Small intestine (tissue), 16 donors: ENCODE measurements at places on chromosomes 16 and 17. TPM values are rescaled to one million over a fixed set of nuclear protein-coding genes. Genes with fewer than 3 reads are reported as not detected.

ATP6V0D1 gene
- 120 TPM for polyA plus RNA-seq

TCAP gene
- 5.4 TPM for polyA plus RNA-seq

CTRB1 gene
- 0.27 TPM for polyA plus RNA-seq

CCL4L2 gene
- polyA plus RNA-seq, result 5.9 TPM

MT4 gene
- polyA plus RNA-seq, result not detected

TUBB3 gene
- polyA plus RNA-seq, result 2.7 TPM

CDRT15L2 gene
- polyA plus RNA-seq, result not detected

CLDN6 gene
- polyA plus RNA-seq, result not detected

APOH gene
- polyA plus RNA-seq, result 30.1 TPM

ENPP7 gene
- 15.3 TPM for polyA plus RNA-seq

DNA sequence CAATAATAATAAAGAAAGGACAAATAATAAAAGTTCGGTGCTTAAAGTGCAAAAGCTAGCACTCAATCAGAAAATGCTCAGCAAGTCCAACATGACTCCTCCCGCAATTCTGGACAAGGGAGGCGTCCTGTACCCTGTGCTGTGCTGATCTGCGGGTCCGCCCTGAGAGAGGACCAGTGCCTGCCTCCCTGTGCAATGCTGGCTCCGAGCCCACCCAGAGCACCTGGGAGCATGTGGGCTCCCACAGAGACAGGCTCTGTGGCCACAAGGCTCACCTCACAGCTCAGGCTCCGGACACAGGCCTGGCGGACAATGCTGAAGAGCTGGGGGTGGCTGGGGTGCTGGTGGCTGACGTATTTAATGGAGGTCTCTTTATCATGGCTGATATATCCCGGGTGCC is 11.1 kb downstream of the FLCN start:
- H3K36me3 ChIP-seq, result peaks cover 24% of the 10 kb centered on the region
- no peak overlapping the region for H3K27ac ChIP-seq

GRCh38 chr17:34006126-34006525 is 249.0 kb upstream of the CCL2 start:
- no peak overlapping the region for H3K27ac ChIP-seq
- no peaks in the 10 kb centered on the region for H3K36me3 ChIP-seq
- H3K4me3 ChIP-seq, result no peak overlapping the region
- no peaks in the 10 kb centered on the region for H3K4me1 ChIP-seq

- no peak overlapping the region for H3K4me3 ChIP-seq
- no peaks in the 10 kb centered on the region for H3K4me1 ChIP-seq
- peaks cover 33% of the 10 kb centered on the region for H3K27me3 ChIP-seq
- no peak for DNase-seq
- no peak overlapping the region for H3K27ac ChIP-seq
Observed at GRCh38 chr16:1102333-1102700, 6.3 kb upstream of the C1QTNF8 start.

- no peaks in the 10 kb centered on the region for H3K27me3 ChIP-seq
- peak; percentile 20 for DNase-seq
- peaks cover 5% of the 10 kb centered on the region for H3K4me1 ChIP-seq
- H3K36me3 ChIP-seq, result peaks cover 15% of the 10 kb centered on the region
Observed at GRCh38 chr17:63826468-63827001, 696 bp upstream of the PSMC5 start.

DNA sequence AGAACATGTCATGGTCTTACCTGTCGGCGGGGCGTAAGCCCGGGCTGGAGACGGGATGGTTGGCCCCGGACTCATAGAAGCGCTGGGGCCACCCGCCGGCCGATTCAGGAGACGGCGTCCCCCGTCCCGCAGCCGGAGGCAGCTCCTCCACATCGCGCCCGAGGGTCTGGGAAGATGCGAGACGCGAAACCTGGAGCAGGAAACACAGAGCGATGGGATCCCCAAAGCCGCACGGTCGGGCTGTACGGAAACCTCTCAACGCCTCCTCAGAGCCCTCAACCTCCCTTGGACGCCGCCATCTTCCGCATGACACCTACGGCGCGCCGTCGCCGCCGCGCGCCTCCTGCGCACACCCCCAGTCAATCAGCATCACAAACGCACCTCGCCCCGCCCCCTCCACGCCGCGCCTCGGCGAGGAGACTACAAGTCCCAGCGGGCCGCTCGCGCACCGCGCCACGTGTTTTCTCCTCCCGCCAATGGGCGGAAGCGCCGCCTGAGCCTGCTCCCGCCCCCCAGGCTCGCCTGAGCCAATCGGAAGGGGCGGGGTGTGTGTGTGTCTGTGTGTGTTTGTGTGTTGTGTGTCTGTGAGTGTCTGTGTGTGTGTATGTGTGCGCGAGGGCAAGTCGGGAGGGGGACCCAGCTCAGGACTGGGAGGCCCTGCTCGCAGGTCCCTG is at the start of the genes ATPAF2 and GID4:
TSS of gene ATPAF2 (minus strand) at position 308 of the 674 bp plus-strand sequence. CDS start at position 153, 155 bp downstream.
TSS of gene GID4 (plus strand) at position 548 of the 674 bp plus-strand sequence. CDS start at position 605, 57 bp downstream.
- no peaks in the 10 kb centered on the region for H3K36me3 ChIP-seq
- H3K27ac ChIP-seq, result peak within 1 kb of the TSS; percentile 71
- H3K27me3 ChIP-seq, result no peaks in the 10 kb centered on the region
- peak within 1 kb of the TSS; percentile 84 for H3K4me3 ChIP-seq
- DNase-seq, result peak; percentile 99
- peaks cover 16% of the 10 kb centered on the region for H3K4me1 ChIP-seq

GRCh38 chr16:12484972-12485371 is 318.7 kb downstream of the CPPED1 start:
- no peak overlapping the region for H3K4me3 ChIP-seq
- no peaks in the 10 kb centered on the region for H3K27me3 ChIP-seq
- H3K4me1 ChIP-seq, result no peaks in the 10 kb centered on the region
- H3K27ac ChIP-seq, result no peak overlapping the region
- H3K36me3 ChIP-seq, result no peaks in the 10 kb centered on the region
- DNase-seq, result no peak

- no peaks in the 10 kb centered on the region for H3K36me3 ChIP-seq
- no peak overlapping the region for H3K4me3 ChIP-seq
Observed at GRCh38 chr17:7859028-7859427, 1.2 kb downstream of the CYB5D1 start.

GRCh38 chr17:1206026-1206777 is 26.4 kb upstream of the ABR start:
- H3K4me3 ChIP-seq, result no peak overlapping the region
- no peak for DNase-seq

GRCh38 chr16:49701789-49702494 is 154.0 kb downstream of the ZNF423 start:
- no peaks in the 10 kb centered on the region for H3K4me1 ChIP-seq
- no peaks in the 10 kb centered on the region for H3K27me3 ChIP-seq
- H3K4me3 ChIP-seq, result no peak overlapping the region
- peaks cover 9% of the 10 kb centered on the region for H3K36me3 ChIP-seq

DNA sequence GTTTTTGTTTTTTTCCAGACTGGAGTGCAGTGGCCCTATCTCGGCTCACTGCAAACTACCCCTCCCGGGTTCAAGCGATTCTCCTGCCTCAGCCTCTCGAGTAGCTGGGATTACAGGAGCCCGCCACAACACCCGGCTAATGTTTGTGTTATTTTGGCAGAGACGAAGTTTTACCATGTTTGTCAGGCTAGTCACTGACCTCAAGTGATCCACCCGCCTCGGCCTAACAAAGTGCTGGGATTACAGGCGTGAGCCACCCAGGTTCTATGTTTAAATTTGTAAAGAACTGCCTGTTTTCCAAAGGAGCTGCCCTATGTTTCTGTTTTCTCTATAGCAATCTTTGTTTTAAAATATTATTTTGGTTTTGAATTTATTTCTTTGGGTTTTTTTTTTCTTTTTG is 13.8 kb upstream of the C16orf87 start:
- no peak overlapping the region for H3K4me3 ChIP-seq
- no peaks in the 10 kb centered on the region for H3K4me1 ChIP-seq
- no peak for DNase-seq
- H3K27ac ChIP-seq, result no peak overlapping the region

DNA sequence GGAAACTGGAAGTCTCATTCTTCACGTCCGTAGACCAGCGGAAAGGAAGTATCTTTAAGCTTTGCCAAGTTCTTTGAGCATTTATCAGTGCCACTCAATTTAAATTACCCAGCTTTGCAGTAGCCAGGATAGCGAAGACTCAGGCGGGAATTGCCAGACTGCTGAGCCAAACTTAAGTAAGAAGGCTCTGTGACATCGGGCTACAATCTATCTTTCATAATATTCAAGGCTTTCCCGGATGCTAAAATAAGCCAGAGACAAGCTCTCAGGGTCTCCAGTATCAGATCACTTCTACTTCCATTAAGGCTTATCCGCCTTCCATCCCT is 436 bp upstream of the BRIP1 start:
- H3K27me3 ChIP-seq, result no peaks in the 10 kb centered on the region
- no peak for DNase-seq
- no peaks in the 10 kb centered on the region for H3K36me3 ChIP-seq
- H3K27ac ChIP-seq, result peak overlapping the region; percentile 79

- H3K27me3 ChIP-seq, result no peaks in the 10 kb centered on the region
- H3K4me1 ChIP-seq, result no peaks in the 10 kb centered on the region
- H3K36me3 ChIP-seq, result no peaks in the 10 kb centered on the region
- DNase-seq, result no peak
Observed at GRCh38 chr16:85856079-85856478, 42.9 kb upstream of the IRF8 start.

DNA sequence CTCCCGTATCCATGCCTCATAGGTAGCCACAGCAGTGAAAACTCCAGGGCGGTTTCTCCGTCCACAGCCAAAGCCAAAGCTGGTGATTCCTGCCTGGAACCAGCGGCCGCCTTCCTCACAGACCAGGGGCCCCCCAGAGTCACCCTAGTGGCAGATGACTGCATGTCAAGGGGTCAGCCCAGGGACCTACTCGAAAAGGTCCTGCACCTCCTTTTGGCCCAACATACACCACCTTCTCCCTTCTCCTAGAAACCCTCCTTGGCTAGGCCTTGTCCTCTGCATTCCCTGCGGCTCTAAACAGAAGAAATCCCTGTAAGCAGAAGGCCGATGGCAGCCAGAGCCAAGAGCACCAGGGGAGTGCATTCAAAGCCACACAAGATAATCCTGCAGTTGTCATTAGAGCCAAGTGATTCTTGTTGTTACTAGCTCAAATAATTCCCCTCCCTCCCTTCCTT is 6.1 kb downstream of the PRSS36 start:
- peaks cover 4% of the 10 kb centered on the region for H3K4me1 ChIP-seq
- no peak overlapping the region for H3K27ac ChIP-seq
- H3K27me3 ChIP-seq, result no peaks in the 10 kb centered on the region
- DNase-seq, result no peak
- no peak overlapping the region for H3K4me3 ChIP-seq

- H3K27me3 ChIP-seq, result no peaks in the 10 kb centered on the region
- H3K4me1 ChIP-seq, result no peaks in the 10 kb centered on the region
Observed at GRCh38 chr16:71954699-71955195, 45.5 kb downstream of the PKD1L3 start.

DNA sequence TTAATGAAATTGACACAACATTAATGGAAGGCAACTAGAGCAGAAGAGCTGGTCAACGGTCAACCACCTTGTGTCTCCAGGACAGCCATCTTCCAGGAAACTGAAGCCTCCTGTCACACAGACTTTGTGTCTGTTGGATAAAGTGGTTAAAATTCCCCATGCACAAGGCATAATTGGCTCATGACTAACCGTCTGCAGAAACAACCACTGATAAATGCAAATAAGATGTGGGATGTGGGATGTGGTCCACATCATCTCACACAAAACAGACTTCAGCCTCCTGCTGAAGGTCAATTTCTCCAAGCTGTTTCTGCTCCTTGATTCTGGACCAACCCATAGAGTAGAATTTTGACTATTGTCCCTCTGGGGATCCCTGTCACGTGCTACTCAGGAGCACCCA is 26.9 kb upstream of the XYLT1 start:
- H3K4me1 ChIP-seq, result no peaks in the 10 kb centered on the region
- no peak overlapping the region for H3K4me3 ChIP-seq
- H3K27me3 ChIP-seq, result peaks cover 2% of the 10 kb centered on the region
- H3K36me3 ChIP-seq, result no peaks in the 10 kb centered on the region

GRCh38 chr16:25258861-25259179 is 1.2 kb upstream of the ZKSCAN2 start:
- H3K4me1 ChIP-seq, result peaks cover 11% of the 10 kb centered on the region
- peak overlapping the region; percentile 97 for H3K27ac ChIP-seq
- H3K36me3 ChIP-seq, result no peaks in the 10 kb centered on the region
- H3K27me3 ChIP-seq, result no peaks in the 10 kb centered on the region

DNA sequence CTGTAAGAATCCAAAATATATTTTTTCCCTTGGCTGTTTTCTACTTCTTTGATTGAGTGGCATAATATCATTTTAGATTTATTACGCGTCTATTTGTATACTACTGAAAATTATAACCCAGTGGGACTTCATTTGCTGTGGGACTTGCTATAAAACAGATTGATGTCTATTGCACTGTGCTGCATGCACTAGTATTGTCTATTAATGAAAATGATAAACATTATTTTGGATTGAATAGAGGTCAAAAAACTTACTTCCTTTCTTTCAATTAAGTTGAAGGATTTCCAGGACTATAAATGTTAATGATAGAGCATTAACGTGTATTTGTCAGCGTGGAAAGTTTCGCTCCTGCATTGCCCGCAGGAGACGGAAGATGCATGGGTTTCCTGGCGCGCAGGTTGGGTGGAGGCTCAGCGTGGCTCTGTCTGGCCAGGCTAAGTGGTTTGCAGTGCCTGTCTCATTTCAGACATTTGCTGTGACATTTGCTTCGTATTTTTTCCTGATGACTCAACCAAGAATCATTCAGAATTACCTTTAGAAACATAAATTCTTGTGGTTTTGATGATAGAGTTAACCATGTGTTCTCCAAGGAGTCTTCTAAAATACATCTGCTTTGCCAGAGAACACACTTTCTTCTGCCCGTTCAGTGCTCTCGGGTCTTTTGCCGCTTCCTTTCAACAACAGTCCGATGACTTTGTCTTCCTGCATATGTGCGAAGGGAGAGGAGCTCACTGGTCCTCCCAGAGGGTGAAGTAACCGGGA is 216.7 kb downstream of the RPTOR start:
- no peak overlapping the region for H3K4me3 ChIP-seq
- no peak overlapping the region for H3K27ac ChIP-seq
- no peak for DNase-seq

DNA sequence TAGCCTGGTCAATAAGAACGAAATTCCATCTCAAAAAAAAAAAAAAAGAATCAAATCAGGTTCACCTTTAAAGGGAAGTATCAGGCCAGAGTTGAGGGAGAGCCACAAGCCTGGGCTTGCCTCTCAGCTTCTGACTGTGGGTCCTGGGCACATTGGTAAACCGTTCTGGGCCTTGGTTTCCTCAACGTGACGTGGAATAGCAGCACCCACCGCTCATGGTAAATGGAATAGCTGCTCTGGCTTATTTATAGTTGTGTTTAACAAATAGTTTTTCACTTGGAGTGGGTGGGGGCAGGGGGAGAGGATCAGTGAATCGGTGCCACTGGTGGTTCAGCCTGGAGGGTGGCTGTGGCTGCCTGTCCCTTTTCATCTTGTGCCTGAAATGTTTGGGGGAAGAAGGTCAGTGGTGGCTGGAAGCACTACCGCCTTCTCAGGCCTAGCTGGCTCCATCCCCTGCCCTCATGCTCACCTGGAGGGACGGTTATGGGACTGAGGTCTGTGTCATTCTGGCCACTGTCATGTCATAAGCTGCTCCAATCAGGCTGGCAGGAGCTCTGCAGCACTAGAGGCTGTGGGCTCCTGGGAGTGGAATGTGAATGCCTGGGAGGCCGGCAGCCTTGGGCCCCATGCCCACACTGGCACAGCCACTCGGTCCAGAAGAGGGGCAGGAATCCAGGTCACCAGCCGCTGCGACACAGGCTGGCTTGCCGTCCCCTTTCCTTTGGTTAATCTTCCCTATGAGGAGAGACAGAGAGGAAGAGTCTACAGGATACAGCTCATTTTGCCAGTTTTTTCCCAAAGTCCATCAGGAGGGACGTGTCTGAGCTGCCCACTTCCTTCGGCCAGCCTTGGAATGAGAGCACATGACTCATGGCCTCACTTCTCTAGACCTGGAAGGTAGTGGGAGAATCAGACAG is 27.0 kb downstream of the CCR7 start:
- H3K27me3 ChIP-seq, result no peaks in the 10 kb centered on the region
- peak overlapping the region; percentile 96 for H3K27ac ChIP-seq
- peaks cover 14% of the 10 kb centered on the region for H3K4me1 ChIP-seq
- H3K36me3 ChIP-seq, result no peaks in the 10 kb centered on the region
- DNase-seq, result no peak
